ENCODE measurements at places on chromosomes 7 and 10.

DNA sequence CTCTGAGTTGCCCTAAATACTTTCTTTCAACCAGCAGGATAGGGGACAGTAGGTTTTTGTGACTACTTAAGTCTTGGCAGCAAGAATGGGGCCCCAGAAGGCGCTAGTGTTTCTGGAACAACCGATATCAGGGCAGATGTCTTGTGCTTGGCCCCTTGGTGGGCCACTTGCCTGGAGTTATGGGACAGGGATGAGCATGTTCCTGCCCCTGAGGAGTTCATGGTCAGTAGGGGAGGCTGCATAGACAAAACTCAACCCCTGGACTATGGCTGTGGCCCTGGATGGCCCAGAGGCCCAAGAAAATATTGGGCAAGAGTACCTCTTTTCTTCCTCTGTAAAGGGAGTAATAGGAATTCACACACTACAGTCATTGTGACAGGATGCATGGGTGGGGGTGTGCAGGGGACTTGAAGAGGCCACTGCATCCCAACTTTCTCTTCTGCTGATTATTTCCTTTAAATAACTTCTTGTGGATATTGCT lies 57.7 kb upstream of the IGFBP3 start:
- no peak for DNase-seq

- DNase-seq, result no peak
Measured at GRCh38 chr10:78429984-78430383, 396.3 kb downstream of the RPS24 start.

- DNase-seq, result no peak
Measured at GRCh38 chr10:91048380-91048779, 127.5 kb upstream of the ANKRD1 start.

DNA sequence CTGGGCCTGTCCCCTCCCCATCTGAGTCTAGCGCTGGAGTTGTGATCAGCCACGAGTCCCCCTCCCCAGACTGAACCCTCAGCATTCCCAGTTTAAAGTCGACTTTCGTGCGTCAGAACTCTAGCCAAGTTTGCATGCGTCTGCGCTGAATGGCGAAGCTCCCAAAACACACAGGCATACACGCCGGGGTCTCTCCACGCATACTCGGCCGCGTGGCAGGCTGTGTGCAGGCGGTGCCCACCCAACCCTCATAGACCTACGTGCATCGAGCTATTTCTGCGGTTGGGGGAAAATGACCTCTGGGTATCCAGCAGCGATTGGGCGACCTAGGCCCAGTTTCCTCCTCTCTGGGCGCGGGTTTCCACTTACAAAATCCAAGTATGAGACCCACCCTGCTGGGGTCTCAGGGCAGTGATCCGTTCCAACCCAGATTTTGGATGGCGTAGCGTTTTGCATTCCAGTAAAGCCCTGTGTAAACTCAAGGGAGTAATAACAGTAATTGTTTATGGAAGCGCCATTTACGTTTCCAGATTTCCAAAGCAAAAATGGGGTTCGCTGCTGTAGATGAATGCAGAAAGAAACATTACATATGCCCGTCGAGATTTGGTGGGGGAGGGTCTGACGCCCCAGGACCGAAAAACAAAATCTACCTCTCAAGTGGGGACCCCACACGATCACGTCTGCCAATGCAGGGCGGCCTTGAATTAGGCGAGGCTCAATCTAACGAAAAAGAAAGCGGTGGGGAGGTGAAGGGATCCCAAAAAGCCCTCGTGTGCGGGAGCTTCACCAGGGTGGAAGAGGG lies 2.0 kb upstream of the HMX3 start:
- DNase-seq, result no peak

GRCh38 chr7:74173491-74173865 lies 678 bp upstream of the EIF4H start:
- no peak for DNase-seq

GRCh38 chr7:131957338-131958020 lies 401.1 kb upstream of the PODXL start:
- no peak for DNase-seq

DNA sequence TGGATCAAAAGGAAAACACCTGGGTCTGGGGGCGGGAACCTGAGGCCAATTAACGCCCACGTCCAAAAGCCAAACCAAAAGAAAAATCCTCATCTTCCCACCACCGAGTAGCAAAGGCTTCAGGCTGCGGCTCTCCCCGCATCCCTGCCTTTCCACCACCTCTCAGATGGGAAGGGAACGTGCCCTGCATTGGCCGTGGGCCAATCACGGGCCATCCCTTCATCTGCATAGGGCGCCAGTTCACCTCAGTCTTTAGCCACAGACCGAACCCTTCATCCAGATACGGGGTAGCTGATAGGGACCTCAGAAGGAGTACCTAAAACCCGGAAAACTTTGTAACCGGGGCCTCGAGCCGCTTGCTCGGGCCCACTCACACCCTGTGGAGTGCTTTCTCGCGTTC lies 626 bp downstream of the PRPF18 start:
- DNase-seq, result no peak

- DNase-seq, result no peak
Measured at GRCh38 chr10:94427166-94427565, 24.8 kb downstream of the TBC1D12 start.

DNA sequence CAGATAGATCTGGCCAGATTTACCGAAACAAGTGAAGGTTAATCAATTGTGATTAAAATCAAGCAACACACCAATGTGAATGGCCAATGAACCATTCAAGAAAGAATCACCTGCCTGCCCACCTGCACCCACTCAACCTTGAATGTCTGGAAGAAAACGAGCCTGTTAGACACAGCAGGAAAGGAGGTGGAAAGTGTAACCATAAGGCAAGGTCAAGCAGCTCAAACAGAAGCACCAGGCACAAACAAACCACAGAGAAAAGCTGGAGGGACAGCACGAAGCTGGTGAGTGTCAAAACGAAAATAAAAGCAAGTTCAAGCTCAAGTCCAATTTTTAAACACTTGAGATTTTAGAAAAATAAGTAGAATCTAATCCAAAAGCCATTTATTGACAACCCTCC lies 64.9 kb downstream of the STEAP1B start:
- DNase-seq, result no peak

- DNase-seq, result no peak
Measured at GRCh38 chr10:100403734-100404133, 56.7 kb downstream of the SCD start.

- DNase-seq, result no peak
Measured at GRCh38 chr7:143012409-143012808, 14.5 kb downstream of the OR9A2 start.

- no peak for DNase-seq
Measured at GRCh38 chr7:66142334-66142733, 27.7 kb downstream of the CRCP start.

DNA sequence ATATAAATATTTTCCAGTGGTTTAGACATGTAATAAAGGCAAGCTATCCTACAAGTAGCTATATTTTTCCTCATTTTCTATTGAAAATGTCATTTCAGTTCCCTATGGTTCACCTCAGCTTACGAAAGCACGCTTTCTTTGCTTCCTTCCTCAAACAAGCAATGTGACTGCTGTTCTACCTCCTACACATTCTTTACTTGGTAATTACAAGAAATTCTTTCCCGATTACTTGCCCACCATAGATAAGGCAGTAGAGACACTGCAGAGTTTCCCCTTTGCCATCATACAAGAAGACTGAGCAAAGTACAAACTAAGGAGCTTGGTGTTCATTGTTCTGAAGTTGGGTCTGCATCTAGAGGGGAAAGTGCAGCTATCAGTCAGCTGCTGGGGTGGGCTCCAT lies 249.4 kb downstream of the CRPPA start:
- no peak for DNase-seq
